ENCODE measurements at places on chromosomes 2 and 18. TPM values are rescaled to one million over a fixed set of nuclear protein-coding genes. Genes with fewer than 3 reads are reported as not detected.

Gene NEB
- total RNA-seq = 0.45 TPM

Gene MEP1B
- 0.19 TPM for total RNA-seq

Gene PAIP2B
- 0.54 TPM for total RNA-seq

Gene HOXD12
- total RNA-seq = not detected
